ENCODE measurements at places on chromosomes 11 and 22.

DNA sequence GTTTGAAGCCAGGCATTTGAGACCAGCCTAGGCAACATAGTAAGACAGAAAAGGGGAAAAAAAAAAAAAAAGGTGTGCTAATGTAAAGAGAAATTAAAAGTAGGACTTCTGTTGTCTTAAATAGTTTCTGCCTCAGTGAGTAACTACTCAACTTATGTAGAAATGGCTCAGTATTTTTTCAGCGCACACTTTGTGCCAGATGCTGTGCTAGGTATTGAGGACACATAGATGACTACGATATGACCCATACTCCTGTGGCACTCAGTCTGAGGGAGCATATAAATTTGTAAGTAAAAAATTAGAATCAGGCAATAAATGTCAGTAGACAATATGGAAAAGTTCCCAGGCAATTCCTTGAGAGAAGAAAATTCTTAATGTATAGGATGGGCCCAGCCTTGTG is 93.9 kb downstream of the YAP1 start:
- DNase-seq = no peak

DNA sequence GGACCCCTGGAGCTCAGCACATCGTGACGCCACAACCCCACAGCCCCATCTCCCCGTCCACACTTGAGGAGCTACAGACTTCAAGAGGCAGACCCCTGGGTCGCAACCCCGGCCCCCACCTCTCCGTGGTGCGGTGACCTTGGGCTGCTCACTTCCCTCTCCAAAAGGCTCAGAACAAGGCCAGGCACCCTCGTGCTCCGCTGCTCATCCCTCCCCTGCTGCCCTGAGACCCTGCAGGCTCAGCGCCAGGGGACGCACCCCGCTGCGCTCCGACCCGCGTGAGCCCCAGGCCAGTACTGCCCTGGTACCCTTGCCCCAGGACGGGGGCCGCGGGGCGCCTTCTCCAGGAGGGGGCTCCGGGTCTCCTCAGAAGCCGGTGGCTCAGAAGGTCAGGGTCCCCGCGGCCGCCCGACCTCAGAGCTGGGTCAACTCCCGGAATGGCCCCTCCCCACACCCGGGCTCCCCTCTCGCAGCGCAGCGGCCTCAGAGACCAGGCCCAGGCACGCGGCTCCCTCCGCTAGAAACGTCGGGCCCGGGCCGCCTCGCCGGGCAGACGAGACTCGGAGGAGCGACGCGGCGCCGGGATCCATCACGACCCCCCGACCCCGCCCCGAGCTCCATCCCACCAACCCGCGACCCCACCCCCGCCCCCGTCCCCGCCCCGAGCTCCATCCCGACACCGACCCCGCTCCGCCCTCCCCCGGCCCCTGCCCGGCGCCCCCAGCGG is 563 bp downstream of the GATD1 start:
- no peak for DNase-seq

DNA sequence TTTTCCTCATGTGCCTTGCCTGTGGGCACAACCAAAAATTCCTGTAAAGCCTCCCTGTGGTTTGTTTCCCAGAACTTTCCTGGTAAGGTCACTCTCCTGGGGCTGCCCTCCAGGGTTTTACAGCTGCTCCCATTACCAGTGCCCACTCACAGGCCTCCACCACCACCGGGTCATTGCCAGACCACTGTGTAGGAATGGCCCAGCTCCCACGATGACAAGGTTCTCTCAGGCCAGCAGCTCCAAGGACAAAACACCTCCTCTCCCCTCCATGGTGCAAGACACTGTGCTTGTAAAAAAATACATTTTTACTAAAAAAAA is 96.1 kb upstream of the AKIP1 start:
- no peak for DNase-seq

GRCh38 chr11:112655371-112655770 is 305.8 kb upstream of the NCAM1 start:
- DNase-seq = no peak

- DNase-seq = no peak
These were observed 77.7 kb upstream of the FAM181B start for GRCh38 chr11:82811369-82811768.

- DNase-seq = no peak
These were observed 52.3 kb downstream of the ZNRF3 start for GRCh38 chr22:28935713-28936112.

GRCh38 chr11:126764231-126764630 is 236.3 kb downstream of the KIRREL3 start:
- DNase-seq = no peak

GRCh38 chr11:86869531-86869930 is 69.2 kb downstream of the PRSS23 start:
- no peak for DNase-seq

DNA sequence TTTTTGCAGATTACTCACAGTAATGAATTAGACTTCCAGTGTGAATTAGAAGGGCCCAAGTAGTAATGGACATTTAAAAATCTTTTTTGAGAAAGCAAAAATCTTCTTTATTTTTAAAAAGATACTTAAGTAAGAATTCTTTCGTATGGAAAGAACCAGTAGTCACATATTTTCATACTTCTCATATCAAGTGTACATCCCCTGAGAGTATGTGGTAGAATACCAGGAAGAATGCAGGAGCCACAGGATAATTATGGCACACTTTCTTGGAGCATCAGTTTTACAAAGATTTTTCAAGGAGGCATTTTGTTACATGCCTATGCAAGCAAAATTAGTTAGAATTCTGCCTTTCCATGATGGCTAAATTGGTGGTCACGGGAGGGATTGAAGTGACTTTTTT is 28.1 kb downstream of the POLD3 start:
- no peak for DNase-seq

GRCh38 chr22:42969348-42969975 is 45.5 kb downstream of the PACSIN2 start:
- peak; percentile 78 for DNase-seq

GRCh38 chr11:11607772-11608171 is 14.0 kb downstream of the GALNT18 start:
- no peak for DNase-seq

DNA sequence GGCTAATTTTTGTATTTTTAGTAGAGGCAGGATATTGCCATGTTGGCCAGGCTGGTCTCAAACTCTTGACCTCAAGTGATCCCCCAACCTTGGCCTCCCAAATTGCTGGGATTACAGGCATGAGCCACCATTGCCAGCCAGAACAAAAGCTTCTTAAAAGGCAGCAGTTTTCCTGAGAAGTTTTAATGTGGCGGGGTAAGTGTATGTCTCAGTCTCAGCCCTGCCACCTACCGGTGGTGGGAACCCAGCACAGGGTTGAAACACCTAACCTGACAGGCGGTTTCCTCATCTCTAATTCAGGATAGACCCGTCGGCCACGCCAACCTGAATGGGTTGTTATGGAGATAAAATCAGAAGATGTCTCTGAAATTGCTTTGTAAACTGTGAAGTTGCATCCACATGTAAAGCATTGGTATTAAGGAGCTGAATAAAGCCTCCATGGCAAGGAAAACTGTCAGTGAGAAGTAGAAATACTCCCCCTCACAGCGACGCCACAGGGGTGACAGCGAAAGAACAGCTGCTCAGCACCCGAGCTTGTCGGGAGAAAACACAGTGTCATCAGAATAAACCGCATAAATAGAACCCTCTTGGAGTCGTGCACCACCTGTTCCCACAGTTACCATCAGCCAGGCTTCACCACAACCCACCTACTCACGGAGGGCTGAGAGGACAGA is 165.9 kb upstream of the NCAM1 start:
- no peak for DNase-seq

- DNase-seq = no peak
These were observed 734 bp downstream of the C11orf58 start for GRCh38 chr11:16738947-16739815.

- DNase-seq = no peak
These were observed 3.8 kb downstream of the MRGPRE start for GRCh38 chr11:3228445-3228829.

DNA sequence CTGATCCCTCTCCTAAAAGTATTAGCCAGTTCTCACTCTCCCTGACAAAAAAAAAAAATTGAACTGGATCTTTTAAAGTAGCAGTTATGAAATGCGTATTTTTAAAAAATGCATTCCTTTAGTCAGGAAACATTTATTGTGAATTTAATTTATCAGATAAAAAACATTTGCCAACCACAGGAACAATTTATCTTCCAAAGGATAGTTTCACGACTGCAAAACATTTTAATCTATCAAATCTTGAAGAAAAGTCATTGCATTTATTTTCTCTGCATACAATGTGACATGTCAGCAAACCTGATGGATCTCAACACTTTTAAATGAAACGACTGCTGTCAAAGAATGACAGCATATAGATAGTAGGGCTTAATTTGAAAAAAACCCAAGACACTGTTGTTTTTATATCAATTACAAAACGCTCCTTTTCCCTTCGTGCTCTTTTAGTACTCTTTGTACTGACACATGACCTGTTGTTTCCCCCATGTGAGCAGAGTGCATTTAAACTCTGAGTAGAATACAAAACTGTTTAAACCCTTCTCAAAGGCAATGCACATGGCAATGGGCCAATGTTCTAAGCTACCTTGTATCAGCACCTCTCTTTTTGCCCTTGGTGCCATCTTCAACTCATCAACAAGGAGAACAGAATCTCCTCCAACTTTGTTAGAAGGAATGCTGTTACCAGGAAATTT is 107.0 kb downstream of the ATG16L2 start:
- no peak for DNase-seq

DNA sequence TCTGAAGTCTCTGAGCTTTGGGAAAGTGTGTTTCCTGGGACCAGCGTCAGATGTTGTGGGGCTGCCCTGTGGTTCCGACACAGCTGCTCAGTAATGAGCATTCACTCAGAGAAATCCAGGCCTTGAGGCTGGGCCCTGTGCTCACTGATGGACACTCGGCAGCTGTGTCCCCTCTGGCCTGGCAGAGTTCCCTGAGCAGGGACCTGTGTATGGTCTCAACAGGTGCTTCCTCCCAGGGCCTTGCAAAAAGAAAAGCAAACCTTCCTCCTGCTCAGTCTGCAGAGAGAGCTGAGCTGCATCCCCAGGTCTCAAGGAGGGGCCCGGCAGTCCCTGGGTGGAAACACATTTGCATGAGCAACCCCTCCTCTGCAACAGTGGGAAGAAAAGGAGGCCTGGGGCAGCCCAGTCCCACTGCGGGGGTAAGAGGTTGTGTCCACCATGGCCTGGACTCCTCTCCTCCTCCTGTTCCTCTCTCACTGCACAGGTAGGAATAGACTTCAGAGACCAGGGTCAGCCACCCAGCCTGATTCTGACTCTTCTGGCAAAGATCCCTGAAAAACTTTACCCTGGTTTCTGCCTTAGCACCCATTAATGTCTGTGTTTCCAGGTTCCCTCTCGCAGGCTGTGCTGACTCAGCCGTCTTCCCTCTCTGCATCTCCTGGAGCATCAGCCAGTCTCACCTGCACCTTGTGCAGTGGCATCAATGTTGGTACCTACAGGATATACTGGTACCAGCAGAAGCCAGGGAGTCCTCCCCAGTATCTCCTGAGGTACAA is 131.2 kb downstream of the VPREB1 start:
- DNase-seq = no peak

DNA sequence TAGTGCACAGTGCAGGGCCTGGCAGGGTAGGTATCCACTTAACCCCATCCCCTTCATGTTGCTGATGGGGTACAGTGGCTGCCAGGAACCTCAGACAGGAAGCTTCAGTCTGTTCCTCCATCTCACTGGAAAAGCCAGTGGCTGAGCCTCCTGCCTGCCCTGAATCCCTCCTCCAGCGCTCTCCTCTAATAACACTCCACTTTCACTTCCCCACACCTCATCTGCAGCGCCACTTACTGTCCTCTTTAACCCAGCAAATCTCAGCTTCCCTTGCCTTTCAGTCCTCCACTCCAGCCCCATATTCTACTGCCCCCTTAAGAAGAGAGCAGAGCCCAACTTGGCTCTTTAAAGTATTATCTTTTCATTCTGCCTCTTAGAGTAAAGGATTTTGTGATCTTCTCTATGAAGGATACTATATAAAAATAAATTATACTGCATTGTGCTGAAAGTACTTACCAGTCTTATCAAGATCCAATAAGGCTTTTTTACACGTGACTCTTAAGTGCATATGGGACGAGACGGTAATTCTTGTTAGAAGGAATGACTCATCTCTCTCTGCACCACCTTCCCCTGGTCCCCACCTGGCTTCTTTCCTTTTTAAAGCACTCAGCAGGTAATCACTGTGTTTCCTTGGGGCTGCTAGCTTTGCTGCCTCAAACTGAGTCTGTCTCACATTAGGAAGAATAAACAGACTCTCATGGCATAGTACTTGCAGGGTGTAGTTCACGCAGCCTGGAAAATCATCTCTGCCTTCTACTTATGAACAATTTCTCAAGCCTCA is 238.0 kb upstream of the NARS2 start:
- DNase-seq = no peak

GRCh38 chr22:45709866-45710265 is 38.2 kb downstream of the ATXN10 start:
- no peak for DNase-seq

DNA sequence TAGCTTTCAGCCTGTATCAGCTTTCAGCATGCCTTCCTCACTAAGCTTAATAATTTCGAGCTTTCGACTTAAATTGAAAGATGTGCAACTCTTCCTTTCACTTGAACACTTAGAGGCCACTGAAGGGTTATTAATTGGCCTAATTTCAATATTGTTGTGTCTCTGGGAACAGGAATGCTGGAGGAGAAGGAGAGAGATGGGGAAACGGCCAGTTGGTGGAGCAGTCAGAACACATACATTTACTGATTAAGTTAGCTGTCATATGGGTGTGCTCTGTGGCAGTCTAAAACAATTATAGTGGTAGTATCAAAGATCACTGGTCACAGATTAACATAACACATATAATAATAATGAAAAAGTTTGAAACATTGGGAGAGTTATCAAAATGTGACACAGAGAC is 106.2 kb downstream of the LRRC32 start:
- DNase-seq = no peak

- no peak for DNase-seq
These were observed 68.5 kb downstream of the GDPD4 start for GRCh38 chr11:77233011-77233410.

DNA sequence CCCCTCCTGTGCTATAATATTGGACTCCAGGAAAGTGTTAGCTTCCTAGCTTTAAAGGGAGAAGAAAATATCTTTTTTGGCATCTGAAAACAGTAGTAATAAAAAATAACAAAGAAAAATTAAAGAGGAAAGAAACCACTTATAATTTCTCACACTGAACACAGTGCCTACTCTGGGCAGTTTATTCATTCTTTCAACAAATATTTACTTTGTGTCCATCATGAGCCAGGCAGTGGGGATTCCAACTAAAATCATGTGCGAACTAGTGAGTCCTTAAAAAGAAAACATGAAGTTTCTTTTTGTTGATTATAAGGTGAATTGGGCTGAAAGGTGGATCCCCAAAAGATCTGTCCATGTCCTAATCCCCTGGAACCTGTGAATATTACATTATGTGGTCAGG is 16.0 kb upstream of the ELF5 start:
- DNase-seq = no peak

DNA sequence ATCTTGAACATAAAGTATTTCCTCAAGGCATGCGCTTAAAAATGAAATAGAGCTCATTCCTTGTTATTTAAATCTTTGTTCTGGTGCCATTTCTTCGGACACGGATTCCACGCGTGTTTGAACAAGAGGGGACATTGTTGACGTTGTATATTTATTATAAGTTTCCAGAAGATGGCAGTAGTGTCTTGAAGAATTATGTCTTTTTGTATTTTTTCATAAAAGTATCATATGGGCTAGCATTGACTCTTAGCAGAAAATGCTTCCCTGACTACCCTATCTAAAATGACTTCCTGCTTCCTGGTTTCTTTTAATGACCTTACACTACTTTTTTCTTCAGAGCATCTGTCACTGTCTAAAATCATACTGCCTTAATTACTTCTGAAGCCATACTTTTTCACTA is 20.4 kb downstream of the BIRC2 start:
- no peak for DNase-seq

- no peak for DNase-seq
These were observed 3.5 kb downstream of the AP5B1 start for GRCh38 chr11:65777241-65777640.

GRCh38 chr11:119432484-119433357 is 9.7 kb upstream of the THY1 start:
- peak; percentile 35 for DNase-seq
